WERI-Rb-1 (cell line): ENCODE measurements at places on chromosomes 13 and 19.

- DNase-seq = no peak
Observed at GRCh38 chr13:63403733-63404132, 1988.1 kb upstream of the PCDH20 start.

DNA sequence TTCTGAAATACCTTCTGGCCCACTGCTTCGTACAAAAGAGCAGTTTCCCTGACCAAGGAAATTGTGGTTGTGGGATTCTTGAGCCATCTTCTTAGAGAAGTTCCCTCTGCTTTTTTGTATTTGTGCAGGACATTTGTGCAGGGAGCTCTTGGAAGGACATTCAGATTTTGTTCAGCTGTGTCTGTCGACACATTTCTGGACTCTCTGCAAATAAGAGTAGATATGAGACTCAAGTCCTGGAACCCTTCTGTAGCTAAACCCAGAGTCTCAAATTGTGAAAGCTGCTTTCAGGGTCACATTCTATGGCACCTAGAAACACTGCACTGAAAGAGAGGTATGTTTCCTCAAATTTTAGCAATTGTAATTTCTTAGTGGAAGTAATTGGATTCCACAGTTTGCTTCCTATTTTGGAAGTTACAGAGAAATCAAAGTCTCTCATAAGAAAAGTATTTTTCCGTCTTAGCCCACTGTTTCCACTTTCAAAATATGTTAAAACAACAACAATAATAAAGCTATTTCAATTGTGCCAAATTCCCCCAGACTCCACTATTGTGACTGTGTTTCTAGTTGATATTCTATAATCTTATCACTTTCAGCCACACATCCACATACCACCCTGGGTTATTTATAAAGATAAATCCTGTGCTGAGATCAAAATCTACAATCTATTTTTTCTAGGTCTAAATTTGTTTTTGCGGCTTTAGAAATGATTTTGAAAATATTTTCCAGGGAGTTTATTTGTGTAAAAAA lies 224.0 kb downstream of the COG6 start:
- no peak for DNase-seq

- peak; percentile 51 for DNase-seq
Observed at GRCh38 chr13:105925496-105925895, 610.0 kb downstream of the EFNB2 start.

DNA sequence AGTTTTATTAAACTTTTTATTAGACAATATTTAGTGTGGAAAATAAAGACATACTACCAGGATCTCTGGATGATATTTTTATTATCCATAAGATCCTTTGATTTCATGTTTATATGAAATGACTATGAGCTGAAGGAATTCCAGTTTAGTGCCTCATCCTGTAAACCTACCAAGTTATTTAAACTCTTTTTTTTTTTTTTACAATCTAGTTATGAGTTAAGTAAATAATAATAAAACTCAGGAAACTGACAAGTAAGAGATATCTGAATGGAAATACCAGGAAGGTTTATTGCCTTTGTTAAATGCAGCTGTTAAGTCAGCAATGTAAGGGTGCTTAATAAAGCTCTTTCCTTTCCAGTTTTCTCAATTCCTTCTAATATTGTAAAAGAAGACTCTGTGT lies 53.9 kb downstream of the RXFP2 start:
- DNase-seq = no peak

GRCh38 chr13:77009011-77009410 lies 17.1 kb downstream of the CLN5 start:
- DNase-seq = no peak

DNA sequence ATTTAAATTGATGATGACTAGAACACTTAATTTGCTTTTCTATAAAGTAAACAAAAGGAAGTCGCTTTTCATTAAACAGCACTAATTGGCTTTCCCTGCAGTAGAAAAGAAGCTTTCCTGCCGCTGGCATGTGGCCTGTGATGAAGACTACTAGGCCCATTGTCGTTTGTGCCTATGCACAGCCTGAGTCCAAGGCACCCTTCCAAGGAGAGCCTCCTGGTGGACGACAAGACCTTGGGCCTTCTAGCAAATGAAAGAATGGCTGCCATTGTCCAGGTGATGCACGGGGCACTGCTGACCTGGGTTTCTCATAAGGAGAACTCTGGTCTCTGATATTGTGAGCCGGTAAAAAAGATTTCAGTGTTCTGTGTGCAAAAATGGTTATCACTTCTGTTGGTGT lies 233.0 kb downstream of the COL4A1 start:
- DNase-seq = peak; percentile 39

GRCh38 chr13:45219123-45219891 lies 18.5 kb upstream of the KCTD4 start:
- no peak for DNase-seq

DNA sequence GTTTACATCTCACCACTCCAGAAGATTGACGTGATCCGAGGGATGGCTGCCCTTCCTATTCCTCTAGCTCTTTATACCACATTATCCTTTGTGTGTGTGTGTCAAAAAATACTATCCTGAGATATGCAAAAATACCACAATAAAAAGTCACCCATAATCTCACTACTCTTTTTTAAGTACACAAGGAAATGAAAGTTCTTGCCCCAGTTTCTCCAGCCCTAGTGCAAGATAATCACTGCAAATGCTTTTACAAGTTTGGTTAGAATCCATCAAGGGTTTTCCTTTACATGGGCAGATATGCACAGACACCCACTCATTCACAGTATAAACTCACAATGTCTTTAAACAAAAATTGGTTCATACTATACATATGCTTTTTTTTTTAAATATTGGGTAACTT lies 89.3 kb downstream of the DIAPH3 start:
- DNase-seq = no peak

DNA sequence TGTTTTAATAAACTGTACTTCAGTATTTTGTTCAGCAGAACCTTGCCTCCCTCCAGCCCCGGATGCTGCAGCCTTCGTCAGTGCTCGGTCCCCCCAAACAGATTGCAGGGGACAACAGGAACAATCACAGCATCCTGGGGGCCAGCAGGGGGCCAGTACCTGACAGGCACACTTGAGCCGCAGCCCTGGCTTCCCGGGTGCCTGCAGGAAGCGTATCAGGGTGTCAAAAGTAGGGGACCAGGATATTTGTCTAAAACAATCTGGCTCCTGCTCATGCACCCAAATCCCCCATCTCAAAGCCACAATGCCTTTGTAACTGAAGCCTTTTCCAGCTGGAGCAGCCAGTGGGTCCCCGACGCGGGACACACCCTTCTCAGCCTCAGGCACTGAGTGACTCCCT lies 167.5 kb upstream of the TSHZ3 start:
- DNase-seq = no peak

- DNase-seq = no peak
Observed at GRCh38 chr13:36358175-36358718, 12.1 kb upstream of the SPART start.

- no peak for DNase-seq
Observed at GRCh38 chr19:2232286-2233151, 3.6 kb downstream of the PLEKHJ1 start.

GRCh38 chr13:77305266-77305665 lies 21.6 kb downstream of the MYCBP2 start:
- no peak for DNase-seq

GRCh38 chr19:40273469-40274360 lies 11.4 kb downstream of the AKT2 start:
- DNase-seq = no peak

DNA sequence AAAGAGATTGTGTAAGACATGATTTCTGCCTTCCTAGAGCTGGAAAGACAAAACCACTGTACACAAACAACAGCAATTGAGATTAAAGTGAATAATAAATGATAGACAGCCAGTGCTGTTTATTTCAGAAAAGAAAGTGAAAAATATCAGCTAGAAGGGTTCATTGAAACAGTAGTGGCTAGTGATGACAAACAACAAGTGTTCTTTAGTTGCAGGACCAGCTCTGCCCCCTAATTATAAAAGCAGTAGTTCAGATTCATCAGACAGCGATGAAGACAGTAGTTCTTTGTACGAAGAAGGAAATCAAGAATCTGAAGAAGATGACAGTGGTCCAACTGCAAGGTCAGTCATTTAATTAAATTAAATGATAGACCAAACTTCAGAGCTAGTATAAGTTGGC lies 14.8 kb downstream of the GPALPP1 start:
- DNase-seq = no peak

DNA sequence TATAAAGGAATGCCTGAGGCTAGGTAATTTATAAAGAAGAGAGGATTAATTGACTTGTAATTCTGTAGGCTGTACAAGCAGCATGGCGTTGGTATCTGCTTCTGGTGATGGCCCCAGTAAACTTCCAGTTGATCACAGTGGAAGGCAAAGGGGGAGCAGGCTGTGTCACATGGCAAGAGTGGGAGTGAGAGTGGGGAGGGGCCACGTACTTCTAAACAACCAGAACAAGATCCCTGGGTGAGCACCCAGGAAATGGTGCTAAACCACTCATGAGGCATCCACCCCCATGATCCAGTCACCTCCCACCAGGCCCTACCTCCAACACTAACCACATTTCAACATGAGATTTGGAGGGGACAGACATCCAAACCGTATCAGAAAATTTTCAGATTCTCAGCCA lies 3.0 kb upstream of the RNF113B start:
- no peak for DNase-seq

DNA sequence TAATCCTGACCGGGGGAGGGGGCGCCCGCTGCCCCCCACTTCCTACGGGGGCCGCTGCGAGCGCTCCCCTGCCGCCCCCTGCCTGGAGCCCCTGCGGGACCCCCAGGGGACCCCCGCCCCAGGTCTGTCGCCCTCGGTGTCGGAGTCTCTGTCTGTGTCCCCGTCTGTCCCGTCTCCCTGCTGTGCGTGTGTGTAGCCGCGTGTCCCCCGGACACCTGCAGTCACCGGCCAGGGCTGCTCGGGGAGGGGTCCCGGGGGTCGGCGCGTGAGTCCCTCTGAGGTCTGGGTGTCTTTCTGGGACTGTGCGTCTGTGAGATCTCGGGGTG lies 7.7 kb upstream of the NFIC start:
- no peak for DNase-seq

DNA sequence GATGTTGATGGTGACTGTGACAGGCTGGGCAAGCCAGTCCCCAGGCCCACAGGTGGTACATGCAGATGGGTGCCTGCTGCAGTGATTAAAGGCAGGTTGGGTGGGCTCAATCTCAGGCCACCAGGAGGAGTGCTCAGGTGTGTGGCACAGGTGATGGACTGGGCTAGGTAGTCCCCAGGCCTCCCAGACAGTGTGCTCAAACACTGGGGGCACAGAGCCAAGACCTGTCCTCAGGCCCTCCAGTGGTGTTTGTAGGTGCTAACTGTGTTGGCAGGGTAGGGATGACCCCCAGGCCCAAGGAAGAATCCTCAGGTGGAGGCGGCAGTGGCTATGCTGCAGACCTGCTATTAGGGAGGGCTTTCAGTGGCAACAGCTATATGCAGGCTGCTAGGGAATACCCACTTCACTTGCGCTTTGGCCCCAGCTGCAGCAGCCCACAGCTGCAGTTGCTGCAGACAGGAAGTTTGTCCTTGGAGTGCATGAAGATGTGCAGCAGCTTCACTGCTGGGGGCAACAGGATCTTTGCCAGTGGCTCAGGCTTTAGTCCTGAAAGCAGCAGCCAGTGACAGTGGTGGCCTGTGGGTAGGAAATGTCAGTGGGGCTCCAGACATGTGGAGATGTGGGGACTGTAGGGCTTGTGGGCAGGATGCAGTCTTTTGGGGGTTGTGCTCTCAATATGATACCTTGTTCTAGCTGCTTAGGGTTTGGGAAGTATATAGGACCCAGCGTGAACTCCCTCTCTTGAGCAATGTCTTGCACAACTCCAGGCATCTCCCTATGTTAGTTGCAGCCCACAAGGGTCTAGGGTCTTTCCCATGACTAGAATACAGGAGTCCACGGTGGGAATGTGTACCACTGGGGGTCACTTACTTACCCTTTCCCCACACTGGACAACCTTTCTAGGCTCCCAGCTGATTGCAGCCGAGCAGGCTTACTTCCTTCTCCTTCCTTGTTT lies 54.1 kb upstream of the MLNR start:
- no peak for DNase-seq

DNA sequence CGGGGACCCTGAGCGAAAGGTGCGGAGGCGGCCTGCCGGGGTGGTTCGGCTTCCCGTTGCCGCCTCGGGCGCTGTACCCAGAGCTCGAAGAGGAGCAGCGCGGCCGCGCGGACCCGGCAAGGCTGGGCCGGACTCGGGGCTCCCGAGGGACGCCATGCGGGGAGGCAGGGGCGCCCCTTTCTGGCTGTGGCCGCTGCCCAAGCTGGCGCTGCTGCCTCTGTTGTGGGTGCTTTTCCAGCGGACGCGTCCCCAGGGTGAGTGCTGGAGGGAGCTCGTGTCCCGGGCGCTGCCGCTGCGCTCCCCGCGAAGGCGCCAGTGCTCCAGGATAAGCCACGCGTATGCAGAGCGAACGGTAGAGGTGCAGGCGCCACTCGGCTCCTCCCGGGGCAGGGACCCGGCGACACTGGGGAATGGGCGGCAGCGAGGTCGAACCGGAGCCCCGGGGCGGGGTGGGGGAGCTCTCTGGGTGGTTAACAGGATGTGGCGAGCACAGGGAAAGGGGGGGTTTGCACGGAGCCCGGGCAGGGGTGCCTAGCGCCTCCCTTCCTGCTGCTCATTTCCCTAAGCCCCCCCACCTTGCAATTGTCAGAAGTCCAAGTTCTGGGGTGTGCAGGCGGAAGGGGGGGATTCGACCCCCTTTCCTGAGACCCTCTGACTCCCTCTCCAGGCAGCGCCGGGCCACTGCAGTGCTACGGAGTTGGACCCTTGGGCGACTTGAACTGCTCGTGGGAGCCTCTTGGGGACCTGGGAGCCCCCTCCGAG lies at the start of gene IL27RA:
Gene IL27RA, plus strand, starts transcription at position 44 of the 762 bp plus-strand sequence. Its CDS starts 111 bp downstream, at position 155.
- peak; percentile 82 for DNase-seq

DNA sequence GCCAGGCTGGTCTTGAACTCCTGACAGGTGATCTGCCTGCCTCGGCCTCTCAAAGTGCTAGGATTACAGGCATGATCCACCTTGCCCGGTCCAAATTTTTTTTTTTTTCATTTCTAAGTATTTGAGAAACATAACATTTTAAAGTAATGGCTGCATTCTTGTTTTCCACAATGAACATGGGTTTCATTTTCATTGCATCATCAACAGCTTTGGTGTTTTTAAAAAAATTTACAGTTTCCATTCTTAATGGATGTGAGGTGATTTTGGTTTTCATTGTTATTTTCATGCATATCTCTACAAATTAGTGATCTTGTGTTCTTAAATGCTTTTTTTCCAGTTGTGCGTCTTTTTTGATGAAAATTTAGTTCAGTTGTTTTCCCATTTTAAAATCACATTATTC lies 27.5 kb downstream of the ZNF429 start:
- DNase-seq = no peak

GRCh38 chr19:15863272-15863671 lies 34.6 kb downstream of the CYP4F2 start:
- DNase-seq = no peak

- DNase-seq = no peak
Observed at GRCh38 chr13:49368688-49369087, 75.2 kb downstream of the CAB39L start.
